ENCODE measurements at places on chromosomes 12 and 14.

DNA sequence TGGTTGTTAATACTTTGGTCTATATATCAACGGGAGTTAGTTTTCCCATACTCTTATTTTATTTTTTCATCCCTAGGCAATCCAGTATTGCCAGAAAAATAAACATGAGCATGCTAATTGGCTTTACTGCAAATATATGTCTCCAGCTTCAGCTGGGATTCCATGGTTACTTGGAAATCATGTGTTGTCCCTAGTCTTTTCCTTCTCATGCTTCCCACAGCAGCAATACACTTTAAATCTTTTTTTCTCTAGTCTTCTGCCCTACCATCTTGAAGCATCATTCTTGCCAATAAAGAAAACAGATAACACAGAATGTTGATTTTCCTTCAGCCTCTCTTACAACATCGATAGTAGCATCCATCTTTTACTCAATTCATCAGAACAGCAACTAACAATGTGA is 60.2 kb downstream of the SLC2A13 start:
- DNase-seq = no peak

DNA sequence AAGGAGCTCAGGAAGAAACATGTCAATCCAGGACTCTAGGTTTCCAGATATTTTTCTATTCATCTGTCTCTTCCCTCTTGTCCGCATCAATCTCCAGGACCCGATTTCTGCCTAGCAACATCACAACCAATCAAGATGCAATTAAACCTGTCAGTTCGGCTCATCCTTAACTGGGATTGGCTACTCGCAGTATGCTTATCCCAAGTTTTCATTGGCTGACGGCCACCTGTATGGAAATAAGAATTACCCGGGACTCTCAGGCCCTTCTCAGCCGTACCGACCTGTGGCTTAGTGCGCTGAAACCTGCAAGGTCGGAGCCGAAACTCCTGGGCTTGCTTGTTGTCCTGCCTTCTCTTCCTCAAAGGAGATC is 20.4 kb upstream of the ATP5MC2 start:
- DNase-seq = no peak

DNA sequence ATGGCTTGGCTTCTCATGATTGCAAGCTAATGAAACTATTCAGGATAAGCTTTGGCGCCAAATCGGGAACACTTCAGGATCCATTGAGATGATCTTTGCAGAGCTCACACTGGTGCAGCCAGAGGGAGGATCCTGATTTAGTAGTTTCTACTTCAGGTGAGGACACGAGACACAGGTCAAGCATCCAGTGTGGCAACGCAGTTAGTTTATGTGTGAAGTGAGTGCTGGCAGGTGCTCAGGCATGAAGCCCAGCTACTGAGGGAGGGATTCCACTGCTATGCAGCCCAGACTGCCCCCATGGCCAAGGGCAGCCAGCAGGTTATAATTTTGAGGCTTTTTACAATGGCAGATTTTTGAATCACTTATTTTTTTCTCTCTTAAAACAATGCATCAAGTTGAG is 113.5 kb upstream of the PCED1B start:
- no peak for DNase-seq

DNA sequence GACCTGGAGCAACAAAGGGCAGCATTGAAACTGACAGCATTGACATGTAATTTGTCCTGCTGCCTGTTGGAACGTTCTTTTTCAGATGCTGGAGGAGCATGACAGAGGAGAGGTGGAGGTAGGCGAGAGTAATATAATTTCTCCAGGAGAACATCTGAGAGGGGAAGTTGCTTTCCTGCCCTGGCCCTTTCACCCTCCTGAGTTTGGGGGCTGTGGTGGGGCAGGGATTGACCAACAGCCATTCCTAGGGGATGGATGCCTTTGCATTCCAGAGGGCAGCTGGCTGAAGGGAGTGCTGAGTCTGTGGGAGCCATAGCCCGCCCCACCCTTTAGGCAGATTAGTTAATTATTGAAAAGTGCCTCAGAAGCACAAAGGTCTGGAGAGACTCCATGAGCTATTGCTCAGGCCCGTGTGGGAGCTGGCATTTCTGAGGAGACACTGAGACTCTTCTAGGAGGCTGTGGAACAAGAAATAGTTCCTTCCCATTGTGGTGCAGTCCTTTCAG is 73.5 kb downstream of the ARF6 start:
- DNase-seq = no peak

DNA sequence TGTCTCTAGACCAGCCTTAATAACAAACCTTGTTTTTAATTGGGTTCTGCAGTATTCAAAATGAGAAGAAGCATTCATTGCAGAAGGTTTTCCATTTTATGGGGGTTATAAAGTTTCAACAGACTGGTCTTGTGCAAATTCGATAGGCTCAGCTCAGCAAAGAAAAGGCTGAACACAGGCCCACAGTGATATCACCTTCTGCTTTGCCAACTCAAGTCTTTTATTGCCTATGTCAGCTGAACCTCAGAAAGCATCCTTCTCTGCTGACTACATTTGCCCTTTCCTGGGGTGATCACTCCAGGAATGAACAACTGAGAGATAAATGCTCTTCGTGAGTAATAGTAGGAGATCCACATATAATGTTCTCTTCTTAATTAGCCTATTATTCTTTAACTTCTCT is 134.5 kb upstream of the CCDC175 start:
- no peak for DNase-seq

- no peak for DNase-seq
Observed at GRCh38 chr12:95721320-95721719, 69.2 kb downstream of the NTN4 start.

GRCh38 chr14:21023817-21024584 is 860 bp downstream of the NDRG2 start:
- peak; percentile 33 for DNase-seq

DNA sequence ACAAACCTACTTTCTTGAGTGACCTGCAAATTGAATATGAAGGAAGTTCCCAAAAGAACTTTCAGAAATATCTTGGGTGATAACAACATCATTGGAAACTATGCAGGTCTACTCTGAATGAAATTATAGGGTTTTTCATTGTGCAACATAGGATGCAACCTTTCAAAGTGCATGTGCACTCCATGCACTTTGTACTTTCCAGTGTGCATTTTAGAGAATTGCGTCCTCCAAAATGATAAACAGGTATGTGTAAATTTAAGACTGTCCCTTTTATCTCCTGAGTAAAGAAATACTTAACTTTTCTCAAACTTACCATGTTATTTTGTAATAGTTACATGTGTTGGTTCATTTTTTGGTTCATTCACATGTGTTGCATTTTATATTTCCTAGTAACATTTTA is 13.2 kb downstream of the SRSF5 start:
- DNase-seq = no peak

DNA sequence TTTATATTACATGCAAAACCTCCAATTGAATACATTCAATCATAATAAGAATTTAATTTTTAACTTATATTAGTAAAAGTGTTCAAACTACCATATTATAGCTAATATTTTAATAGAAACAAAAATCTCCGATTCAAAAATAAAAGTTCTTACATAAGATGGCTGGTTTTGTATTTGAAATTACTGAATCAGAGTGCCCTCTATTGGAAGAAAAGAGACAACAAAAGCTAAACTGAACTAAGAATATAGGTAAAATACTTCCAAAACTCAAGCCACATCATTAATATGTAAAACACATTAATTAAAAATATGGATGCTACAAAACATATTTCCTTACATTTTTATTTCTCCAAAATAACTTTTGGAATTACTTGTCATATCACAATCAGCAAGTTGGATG is 120.3 kb downstream of the GARIN6 start:
- no peak for DNase-seq

DNA sequence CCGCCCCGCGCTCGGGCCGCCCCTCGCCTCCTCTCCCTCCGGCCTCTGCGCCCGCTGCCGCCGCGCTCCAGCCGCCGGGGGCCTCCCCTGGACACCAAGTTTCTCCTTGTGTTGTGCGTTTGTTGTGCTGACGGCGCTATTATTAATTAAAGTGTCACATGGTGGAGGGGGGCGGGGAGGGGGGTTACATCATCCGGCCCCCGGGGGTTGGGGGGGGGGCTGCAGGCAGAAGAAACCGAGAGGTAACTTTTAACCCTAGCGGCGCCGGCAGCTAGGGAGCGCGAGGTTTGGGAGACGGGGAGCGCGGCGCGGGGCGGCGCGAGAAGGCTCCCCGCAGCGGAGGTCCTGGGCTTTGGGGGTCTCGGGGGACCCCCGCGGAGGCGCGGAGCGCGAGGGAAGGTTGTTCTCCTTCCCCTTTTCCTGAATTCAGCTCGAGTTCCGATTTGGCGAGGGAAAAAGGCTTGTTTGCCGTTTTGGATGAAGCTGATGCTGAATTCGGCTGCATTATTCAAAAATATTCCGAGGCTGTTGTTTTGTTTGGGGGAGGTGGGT is at the start of gene HRK:
TSS of gene HRK (minus strand) at position 117 of the 552 bp plus-strand sequence. CDS start 134 bp downstream, outside the sequence.
- peak; percentile 19 for DNase-seq

Data from activated T-cell treated with anti-CD3 and anti-CD28 coated beads, Interleukin-2, amount 50 U/mL, for 1 hour (primary cell).